Choroid plexus epithelial cell (primary cell): ENCODE measurements at places on chromosomes 2 and 18.

DNA sequence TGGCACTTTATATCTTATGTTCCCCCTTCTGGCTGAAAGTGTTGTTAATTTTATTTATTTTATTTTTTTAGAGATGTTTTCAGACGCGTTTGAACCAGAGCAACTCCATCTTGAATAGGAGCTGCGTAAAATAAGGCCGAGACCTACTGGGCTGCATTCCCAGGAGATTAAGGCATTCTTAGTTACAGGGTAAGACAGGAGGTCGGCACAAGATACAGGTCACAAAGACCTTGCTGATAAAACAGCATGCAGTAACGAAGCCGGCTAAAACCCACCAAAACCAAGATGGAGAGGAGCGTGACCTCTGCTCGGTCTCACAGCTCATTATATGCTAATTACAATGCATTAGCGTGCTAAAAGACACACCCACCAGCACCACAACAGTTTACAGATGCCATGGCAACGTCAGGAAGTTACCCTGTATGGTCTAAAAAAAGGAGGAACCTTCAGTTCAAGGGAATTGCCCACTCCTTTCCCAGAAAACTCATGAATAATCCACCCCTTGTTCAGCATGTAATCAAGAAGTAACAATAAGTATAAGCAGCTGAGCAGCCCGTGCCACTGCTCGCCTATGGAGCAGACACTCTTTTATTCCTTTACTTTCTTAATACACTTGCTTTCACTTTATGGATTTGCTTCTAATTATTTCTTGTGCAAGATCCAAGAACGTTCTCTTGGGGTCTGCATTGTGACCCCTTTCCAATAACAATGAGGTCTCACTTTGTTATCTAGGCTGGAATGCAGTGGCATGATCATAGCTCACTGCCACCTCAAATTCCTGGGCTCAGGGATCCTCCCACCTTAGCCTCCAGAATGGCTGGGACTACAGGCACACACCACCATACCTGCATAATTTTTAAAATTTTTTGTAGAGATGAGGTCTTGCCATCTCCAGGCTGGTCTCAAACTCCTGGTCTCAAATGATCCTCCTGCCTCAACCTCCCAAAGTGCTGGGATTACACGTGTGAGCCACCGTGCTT lies 55.9 kb downstream of the CACNB4 start:
- DNase-seq, result no peak

- peak; percentile 46 for DNase-seq
Measured at GRCh38 chr2:12694990-12695774, 21.6 kb upstream of the TRIB2 start.

GRCh38 chr2:107132070-107132469 lies 246.1 kb upstream of the ST6GAL2 start:
- no peak for DNase-seq

- peak; percentile 92 for DNase-seq
Measured at GRCh38 chr2:128736689-128737545, 418.2 kb upstream of the HS6ST1 start.

DNA sequence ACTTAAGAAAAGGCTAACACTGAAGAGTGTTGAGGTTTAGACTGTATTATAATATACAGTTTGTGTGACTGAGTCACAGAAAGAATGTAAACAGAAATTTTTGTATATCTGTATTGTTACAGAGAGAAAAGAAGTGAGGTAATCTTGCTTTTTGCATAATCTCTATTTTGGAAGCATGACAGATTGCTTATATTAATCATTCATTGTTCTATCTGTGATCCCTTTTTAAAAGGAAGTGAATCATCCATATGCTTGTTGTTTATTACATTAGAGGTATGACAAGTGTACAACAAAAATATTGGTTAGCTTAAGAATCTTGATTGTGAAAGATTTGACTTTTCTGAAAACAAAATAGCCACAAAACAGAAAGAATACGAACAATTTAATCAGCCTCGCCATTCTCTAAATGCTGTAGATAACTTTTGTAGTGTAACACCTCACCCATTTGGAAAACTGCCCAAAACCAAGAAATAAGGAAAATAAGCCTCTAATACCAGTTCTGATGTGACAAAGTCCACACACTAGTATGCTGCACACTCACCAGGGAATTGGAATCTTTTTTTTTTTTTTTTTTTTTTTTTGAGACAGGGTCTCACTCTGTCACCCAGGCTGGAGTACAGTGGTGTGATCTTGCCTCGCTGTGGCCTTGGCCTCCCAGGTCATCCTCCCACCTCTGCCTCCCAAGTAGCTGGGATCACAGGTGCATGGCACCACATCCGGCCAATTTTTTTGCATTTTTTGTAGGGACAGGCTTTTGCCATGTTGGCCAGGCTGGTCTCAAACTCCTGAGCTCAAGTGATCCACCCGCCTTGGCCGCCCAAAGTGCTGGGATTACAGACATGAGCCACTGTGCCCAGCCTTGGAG lies 91.5 kb upstream of the LPIN2 start:
- peak; percentile 43 for DNase-seq

GRCh38 chr2:80061881-80062280 lies 242.7 kb downstream of the LRRTM1 start:
- no peak for DNase-seq

GRCh38 chr18:75618146-75618545 lies 190.6 kb upstream of the SMIM21 start:
- DNase-seq, result no peak

GRCh38 chr2:207624185-207625013 lies 795 bp downstream of the METTL21A start:
- peak; percentile 79 for DNase-seq

- peak; percentile 92 for DNase-seq
Measured at GRCh38 chr18:23703057-23703986, 14.1 kb downstream of the LAMA3 start.

DNA sequence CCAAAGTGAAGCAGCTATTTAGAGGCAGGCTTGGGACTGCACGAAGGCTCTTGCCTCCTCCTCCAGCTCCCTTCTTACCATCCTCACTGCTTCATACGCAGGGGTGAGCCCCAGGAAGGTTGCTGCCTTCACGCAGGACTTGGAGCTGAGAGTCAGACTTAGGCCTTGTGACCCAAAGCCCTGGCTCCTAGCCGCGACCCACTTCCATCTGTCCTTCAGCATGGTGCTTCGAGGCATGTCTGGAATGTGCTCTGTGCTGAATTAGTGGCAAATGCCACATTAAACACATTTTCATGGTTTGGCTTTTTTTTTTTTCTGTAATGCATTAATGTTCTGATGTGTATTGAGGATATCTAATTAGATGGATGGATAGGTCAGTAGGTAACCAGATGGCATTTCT lies 37.5 kb downstream of the ITGB1BP1 start:
- no peak for DNase-seq

- DNase-seq, result no peak
Measured at GRCh38 chr2:198326431-198326830, 522.0 kb downstream of the PLCL1 start.

GRCh38 chr2:57450170-57450569 lies 596.4 kb upstream of the VRK2 start:
- no peak for DNase-seq

- DNase-seq, result peak; percentile 22
Measured at GRCh38 chr2:176473177-176473576, 203.9 kb downstream of the MTX2 start.

DNA sequence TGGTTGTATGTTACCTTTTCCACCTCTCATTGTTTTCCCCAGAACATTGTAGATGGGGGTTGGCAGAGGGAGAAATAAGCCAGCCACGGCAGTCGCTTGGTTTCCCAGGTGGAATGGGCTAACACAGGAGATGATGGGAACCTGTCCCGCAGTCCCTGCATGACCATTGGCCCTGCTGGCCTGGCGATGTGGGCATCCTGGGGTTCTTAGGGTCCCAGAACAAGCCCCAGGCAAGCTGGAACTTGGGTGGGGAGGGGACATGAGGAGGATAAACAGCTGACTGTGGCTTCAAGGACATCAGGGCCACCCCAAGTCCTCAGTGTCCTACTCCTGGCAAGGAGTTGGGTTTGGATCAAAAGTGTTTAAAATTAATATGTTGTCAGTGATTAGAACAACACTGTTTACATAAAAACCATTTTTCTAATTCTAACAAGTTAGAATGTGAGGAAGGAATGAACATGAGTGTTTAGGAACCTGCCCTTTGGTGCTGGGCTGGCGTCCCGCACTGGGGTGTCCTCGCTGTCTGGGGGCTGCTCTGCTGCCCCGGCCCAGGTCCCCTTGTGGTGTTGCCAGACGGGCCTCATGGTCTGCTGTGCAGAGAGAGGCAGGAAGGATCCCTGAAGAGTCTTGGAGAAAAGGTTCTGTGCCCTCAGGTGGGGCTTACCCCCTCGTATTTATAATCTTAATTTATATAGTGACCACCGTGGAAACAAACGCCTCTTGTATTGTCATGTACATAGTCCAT lies 95.1 kb downstream of the USP40 start:
- no peak for DNase-seq

DNA sequence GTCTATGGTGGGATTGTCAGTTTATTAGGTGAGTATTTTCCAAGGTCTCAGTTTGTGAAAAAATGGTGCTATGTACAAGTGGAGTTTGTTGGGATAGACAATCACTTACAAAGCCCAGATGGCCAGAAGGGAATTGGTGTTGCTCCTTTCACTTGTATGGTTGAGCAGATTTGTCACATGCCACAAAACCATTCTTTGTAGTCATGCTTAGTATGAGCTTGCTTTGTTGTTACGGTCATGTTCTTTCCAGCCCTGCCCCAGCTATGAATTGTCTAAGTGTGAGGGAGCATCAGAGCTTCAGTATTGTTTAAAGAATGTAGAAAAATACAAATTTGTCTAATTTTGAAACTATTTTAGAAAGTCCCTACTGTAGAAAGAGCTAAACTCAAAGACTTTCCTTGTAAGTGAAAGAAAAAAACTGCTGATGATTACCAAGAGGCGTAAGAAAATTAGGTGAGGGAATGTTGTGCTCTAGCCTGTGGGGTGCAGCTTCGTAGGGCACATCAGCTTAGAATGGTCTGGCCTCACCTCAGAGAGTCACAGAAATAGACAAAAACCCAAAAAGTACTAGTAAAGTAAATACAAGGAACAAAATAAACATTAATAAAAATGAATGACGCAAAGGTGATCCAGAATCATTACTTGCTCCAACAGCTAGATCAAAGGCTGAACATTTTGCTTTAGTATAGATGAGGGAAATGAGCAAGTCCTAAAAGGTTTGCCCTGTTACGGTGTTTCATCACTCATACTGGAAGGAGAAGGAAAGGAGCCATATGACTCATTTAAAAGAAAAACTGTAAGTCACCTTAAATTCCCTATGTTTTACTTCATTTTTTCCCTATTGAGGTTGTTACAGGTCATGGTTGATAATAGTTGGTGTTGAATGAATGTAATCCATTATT lies 9.2 kb downstream of the TGIF1 start:
- DNase-seq, result peak; percentile 75

GRCh38 chr2:172710584-172711047 lies 25.0 kb upstream of the RAPGEF4 start:
- peak; percentile 79 for DNase-seq

GRCh38 chr2:97868986-97869721 lies 126.6 kb downstream of the TMEM131 start:
- DNase-seq, result peak; percentile 84

DNA sequence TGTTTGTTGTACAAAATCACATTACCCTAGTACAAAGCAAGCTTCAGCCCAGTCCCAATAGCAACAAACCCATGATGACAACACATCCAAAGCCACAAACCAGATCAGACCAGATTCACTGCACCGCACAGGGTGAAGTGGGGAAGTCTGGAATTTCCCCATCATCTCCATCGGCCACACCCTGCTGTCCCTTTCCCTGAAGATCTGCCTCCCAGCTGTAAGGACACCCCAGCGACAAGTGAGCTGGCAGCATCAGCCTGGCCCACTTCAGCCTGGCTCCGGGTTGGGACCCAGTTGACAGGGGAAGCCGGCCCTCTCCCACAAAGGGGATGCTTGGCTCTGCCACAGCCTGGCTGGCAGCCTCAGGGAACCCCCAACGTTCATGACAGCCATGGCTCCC lies 207.6 kb downstream of the MGAT5 start:
- peak; percentile 24 for DNase-seq

DNA sequence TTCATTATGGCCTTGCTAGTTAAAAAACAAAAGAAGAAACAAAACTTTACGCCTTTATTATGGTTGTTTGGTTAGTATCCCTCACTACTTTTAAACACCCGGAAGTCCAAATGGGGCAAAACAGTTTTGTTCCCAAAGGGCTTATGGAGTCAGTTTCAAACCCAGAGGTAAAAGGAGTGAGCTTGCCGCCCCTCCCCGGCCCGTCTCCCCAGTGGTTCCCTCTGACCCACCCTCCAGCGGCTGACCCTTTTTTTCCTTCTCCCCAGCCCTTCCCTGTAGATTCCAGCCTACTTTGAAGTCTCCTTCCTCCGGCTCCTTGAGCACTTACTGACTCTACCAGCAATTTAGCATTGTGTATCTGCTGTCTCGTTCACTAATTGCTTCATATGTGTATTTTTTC lies 209.2 kb downstream of the ICOS start:
- no peak for DNase-seq

GRCh38 chr18:2032036-2032435 lies 539.3 kb downstream of the METTL4 start:
- no peak for DNase-seq

GRCh38 chr2:203543898-203544328 lies 8.8 kb upstream of the RAPH1 start:
- no peak for DNase-seq

GRCh38 chr18:21444465-21445212 lies 155.9 kb downstream of the ESCO1 start:
- peak; percentile 82 for DNase-seq

- peak; percentile 15 for DNase-seq
Measured at GRCh38 chr18:55907453-55908175, 319.6 kb upstream of the TCF4 start.

DNA sequence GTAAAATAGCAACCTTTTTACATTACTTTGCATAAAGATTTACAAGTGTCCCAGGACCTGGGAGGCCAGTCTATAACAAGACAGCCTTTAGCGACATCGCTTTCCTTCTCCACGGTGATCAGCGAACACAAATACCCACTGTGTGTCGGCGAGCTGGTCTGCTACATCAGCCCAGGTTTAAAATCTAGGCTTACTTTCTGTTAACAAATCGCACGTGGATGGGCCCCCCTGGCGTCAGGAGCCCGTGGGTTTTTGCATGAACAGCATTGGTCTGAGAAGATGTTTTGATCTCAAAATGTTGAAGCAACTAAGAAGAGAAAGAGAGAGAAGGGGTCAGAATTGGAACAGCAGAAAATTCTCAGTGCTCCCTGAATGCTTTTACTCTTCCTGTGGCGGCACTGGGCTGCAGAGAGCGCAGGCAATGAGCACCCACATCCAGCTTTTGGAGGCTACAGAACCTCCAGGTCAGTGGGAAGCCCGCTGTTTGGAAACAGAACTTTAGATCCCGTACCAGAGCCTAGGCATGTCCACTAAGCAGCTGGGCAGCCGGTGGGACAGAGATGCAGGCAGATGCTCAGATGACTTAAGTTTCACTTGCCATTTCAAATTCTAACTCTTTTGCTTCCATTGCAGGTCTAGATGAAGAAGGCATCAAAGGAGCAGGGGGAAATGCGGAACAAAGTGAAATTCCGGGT lies 32.9 kb downstream of the CYP27C1 start:
- no peak for DNase-seq

GRCh38 chr2:205692104-205692503 lies 9.8 kb downstream of the NRP2 start:
- DNase-seq, result peak; percentile 62

- peak; percentile 19 for DNase-seq
Measured at GRCh38 chr2:53353135-53354114, 414.2 kb upstream of the CHAC2 start.
